ENCODE measurements at places on chromosomes 6 and 20.

GRCh38 chr6:144008120-144008811 lies at the start of gene PLAGL1:
TSS of gene PLAGL1 (minus strand) at chr6:144008259. CDS start at chr6:143948136, 60,123 bp downstream.
- peak; percentile 53 for DNase-seq

DNA sequence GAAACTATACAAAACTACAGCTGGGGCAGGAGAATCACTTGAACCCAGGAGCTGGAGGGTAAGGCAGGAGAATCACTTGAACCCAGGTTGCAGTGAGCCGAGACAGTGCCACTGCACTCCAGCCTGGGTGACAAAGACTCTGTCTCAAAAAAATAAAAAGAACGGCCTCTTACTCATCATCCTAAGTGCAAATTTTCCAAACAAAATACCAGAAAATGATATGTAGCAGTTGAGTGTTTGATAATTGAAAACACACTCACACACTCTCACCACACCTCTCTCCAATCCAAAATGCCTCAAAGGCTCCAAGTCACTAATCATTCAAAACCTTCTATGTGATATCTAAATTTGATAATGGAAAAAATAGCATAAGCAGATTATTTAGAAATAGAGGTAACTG lies 198.6 kb upstream of the SHLD1 start:
- DNase-seq, result no peak

- no peak for DNase-seq
These were observed 92.4 kb upstream of the SHLD1 start for GRCh38 chr20:5657876-5658200.

GRCh38 chr6:32685603-32686002 lies 19.1 kb upstream of the HLA-DQB1 start:
- peak; percentile 35 for DNase-seq

DNA sequence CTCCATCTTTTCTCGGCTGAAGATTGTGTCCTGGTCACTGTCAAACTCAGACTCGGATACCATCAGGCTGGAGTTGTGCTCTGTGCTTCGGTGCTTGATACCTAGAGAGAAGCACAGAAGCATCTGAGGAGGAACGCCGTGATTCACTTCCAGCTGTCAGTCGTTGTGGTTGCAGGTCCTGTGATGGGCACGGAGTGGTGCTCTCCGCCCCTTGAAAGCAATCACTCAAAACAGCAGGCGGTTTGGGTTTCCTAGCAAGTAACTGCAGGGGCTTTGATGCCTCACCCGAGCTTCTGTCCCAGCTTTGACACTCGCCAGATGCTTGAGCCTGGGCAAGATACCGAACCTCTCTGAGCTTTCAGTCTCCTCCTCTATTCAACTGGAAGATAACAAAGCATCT lies 52.5 kb downstream of the ALDH5A1 start:
- no peak for DNase-seq

- DNase-seq, result no peak
These were observed 36.9 kb upstream of the KIF25 start for GRCh38 chr6:167960579-167960978.

DNA sequence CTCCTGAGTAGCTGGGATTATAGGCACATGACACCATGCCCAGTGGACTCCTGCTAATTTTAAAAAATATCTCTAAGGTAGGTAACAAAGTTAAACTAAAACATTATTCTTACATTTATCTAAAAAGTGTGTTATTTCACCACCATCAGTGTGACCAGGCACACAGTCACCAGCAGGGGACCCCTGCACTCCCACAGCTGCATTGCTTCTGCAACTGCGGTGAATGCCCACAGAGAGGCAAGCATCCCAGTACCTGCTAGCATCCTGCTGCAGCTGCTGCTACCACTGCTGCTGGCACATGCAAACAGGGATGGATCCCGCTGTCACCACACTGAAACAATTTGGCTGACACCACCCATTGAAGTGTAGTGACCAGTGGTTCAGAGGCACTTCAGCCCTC lies 21.9 kb upstream of the EPB41L2 start:
- DNase-seq, result no peak
